Activated T-cell treated with anti-CD3 and anti-CD28 coated beads, Interleukin-2, amount 50 U/mL, for 72 hours (primary cell): ENCODE measurements at places on chromosomes 1 and 21.

DNA sequence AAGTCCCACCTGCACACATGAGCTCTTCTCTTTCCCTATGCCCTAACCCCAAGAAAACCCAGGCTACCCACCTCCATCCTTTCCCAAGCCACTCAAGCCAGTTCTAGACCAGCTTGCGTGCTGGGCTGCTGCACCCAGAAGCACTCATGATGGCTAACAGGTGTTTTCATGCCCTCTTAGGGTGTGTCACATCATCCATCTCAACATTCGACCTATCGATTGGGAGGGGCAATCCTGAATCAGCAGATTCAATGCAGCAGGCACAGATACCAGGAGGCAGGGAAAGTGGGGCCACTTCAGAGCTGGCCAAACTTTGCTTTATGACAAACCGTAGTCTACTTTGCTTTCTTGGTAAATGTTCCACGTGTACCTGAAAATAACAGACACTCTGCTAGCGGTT lies 6.6 kb upstream of the PRMT2 start:
- DNase-seq: no peak

GRCh38 chr1:81314513-81315233 lies 486.1 kb upstream of the ADGRL2 start:
- no peak for DNase-seq

GRCh38 chr1:59686170-59686569 lies 128.6 kb upstream of the HOOK1 start:
- DNase-seq: no peak

GRCh38 chr1:77557053-77557452 lies 125.4 kb downstream of the ZZZ3 start:
- DNase-seq: no peak

DNA sequence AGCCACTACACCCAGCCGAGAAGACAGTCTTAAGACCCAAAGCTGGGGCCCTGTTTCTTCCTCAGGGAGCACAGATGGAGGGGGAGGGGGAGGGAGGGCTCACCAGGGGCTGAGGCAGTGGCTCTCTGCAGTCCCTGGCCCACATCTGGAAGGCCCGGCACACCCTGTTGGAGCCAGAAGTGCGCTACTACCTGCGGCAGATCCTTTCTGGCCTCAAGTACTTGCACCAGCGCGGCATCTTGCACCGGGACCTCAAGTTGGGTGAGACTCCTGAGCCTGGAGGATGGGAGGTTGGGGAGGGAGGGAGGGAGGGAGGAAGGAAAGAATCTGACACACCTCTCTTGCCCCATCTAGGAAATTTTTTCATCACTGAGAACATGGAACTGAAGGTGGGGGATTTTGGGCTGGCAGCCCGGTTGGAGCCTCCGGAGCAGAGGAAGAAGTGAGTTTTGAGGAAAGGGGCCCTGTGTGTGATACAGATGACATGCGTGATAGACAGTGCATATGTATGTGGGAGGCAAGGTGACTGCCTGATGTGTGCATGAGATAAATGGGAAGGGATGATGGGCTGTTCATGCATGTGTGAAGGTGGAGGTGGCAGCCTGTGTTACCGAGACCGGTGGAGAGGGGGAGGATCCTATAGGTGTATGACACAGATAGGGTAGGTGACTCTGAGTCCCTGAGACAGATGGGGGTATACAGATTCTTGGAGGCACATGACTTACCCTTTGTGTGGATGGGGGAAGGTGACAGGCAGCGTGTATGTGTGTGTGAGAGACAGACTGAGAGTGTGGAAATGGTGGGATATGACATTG lies 1.5 kb downstream of the PLK3 start:
- no peak for DNase-seq

- no peak for DNase-seq
Observed at GRCh38 chr1:246709835-246710234, 14.4 kb upstream of the SCCPDH start.

DNA sequence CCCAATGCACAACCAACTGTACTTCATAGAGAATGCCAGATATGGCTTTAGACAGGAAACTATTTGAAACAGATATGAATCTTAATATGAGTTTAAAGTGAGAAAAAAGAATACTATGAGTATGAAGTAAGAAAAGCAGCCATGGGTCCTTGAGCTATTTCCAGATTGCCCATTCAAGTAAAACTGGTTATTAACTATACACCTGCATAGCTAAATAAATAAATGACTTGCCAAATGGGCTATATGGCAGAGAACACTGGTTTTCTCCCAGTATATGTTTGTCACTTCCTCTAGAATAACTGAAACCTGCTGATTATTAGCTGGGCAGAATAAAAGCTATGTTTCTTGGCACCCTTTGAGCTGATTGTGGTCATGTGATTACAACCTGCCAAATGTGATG lies 17.0 kb upstream of the CD1C start:
- DNase-seq: no peak

DNA sequence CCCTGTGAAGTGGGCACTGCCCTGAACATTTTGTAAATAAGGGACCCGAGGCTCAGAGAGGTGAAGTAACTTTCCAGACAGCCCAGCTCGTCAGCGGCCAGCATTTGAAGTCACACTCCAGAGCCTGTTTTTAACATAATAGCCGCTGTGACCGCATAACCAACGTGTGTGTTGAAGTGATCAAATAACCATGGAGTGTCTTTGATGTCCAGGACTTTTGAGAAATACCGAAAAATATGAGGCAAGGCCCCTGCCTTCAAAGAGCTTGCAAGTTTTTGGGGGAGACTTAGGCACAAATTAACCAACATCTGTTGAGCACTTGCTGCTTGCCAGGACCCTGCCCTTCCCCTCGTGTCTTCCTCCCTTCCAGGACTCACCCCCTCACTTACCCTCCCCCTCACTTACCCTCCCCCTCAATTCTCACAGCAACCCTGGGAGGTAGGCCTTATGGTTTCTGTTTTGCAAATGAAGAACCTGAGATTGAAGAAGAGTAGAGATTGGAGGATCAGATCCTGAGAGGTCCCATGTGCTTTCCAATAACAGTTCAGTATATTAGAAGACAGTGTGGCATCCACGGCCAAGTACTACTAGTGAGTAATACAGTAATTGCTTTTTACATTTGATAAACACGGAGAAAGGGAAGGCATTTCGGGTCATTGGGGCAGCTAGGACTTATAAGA lies 1.3 kb upstream of the SLC16A1 start:
- DNase-seq: peak; percentile 55

DNA sequence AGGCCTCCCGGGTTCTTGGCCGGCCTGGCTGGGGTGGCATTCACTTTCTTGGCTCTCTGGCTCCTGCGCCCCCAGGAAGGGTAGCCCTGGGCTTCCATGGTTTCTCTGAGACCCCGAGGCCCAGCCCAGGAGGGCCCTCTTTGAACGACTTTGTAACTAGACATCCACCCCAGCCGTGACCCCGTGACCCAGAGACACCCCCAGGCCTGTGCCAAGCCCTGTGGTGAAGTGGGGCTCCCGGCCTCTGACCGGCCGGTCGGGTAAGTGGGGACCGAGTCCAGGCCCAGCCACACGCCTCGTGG lies 64.0 kb downstream of the COL18A1 start:
- DNase-seq: no peak

GRCh38 chr1:209988706-209989105 lies 50.7 kb downstream of the SYT14 start:
- no peak for DNase-seq

DNA sequence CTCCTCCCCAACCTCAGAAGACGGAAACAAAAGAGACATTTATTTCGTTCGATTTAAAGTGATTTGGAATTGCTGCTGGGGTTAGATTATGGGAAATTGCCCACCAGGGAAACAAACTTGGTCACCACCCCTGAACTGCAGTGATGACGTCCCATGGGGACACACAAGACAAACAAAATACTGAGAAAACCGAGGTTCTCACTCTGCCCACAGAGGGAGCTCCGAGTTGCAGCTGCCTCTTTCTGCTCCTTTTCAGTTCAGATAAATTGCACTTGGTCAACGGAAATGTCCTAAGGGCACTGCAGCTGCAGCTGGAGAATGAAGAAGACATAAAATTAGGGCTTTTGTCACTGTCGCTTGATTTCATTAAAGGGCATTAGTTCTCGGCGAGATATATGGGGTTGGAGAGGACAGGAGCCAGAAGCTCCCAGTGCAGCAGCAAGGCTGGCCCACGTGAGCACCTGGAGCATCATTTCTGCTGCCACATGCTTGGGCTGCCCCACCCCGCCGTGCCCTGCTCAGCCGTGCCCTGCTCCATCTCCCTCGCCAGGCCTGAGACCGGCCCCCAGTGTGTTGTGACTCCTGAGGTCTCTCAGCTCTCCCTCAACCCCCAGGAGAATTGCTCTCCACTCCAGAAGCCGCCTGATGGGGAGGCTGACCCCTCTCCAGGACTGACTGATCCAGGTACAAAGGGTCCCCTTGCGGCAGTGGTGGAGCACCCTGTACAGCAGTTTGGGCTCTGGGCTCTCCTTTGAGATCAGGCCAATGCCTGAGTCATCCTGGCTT lies 231.7 kb upstream of the AJAP1 start:
- no peak for DNase-seq

GRCh38 chr1:152108882-152109222 lies 6.4 kb downstream of the TCHH start:
- DNase-seq: no peak

- no peak for DNase-seq
Observed at GRCh38 chr1:115135681-115136080, 46.4 kb upstream of the TSPAN2 start.

GRCh38 chr1:151581921-151582320 lies 29.9 kb upstream of the SNX27 start:
- DNase-seq: no peak

DNA sequence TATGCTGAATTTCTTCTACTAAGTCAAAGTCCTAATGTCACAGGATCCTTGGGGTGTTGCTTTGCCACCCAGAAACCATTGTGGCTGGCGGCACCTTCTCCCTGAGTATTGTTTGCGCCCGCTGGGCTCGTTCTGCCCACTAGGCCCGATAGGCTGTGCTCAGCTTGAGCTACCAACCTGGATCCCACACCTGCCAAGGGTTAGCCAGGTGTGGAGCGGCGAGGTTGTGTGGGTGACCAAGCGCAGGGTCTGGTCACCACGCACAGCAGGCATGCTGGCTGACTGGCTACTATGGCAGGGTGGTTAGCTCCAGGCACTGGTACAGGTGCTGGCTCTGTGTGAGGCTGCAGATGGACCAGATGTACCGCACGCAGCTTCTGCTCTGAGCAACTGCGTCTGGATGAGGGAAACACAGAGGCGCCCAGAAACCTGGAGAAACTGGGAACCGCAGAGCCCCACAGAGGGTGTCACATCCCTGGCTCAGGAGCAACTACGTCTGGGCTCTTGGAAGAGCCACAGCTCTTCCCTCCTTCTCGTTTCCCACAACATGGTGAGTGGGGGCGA lies 50.3 kb upstream of the SCYL3 start:
- DNase-seq: no peak

DNA sequence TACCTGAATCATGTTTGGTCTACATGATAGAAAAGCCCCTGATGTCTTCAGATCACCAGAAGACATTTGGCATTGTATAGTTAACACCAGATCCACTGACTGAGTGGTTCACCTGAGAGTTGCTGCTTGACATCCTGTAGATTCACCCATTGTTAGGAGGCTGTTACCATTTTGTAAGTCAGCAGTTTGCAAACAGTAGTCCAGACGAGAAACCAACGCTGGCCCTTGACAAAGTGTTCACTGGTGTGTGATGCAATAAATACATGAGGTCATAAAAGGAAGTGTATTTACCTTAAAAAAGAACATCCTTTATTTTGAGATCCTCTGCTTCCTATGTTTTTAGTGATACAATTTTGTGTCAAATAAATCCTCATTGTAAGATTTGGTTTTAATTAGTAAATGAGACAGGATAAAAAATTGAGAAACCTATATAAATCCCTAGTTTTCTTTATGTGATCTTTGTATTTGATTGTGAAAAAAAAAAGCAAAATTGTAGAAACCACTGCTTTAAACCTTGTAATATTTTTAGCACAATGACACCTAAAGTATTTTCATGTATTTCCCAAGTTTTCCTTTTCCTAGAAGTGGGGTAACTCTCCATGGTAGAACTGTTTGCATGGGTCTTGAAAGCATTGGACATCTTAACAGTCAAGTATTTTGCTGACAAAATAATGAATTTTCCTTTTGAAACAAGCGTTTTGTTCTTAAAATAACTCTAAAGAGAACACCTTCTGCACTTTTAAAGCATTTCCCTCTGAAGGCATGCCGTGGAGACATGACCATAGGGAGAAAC lies 204.3 kb downstream of the FGGY start:
- DNase-seq: no peak

DNA sequence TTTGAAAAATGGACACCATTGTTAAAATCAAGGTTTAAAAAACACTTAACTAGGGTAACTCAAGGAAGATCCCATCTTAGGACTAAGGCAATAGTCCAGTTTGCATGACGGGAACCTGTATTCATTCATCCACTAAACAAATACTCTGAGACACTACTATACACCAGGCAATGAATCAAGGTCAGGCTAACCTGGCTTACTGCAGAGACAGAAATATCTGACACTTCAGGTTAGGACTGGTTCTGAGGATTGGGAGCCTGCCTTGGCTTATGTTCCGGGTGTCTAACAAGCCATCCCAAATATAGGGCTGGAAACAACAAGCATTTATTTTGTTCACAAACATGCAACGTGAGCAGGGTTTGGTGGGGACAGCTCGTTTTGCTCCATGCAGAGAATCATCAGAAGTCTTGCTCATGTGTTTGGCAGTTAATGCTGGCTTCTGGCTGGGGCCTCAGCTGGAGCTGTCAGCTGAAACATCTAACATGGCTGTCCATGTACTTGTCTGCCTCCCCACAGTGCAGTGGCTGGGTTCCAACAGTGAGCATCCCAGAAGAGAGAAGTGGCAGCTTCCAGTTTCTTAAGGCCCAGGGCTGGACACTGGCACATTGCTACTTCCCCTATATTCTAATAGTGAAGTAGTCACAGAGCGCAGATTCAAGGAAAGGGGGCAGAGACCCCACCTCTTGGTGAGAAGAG lies 37.0 kb upstream of the CAMK1G start:
- no peak for DNase-seq

- DNase-seq: no peak
Observed at GRCh38 chr21:31418377-31419001, 74.4 kb upstream of the TIAM1 start.

GRCh38 chr1:201505503-201505890 lies 1.4 kb downstream of the CSRP1 start:
- no peak for DNase-seq

GRCh38 chr1:114314098-114314497 lies 160.4 kb upstream of the SYT6 start:
- DNase-seq: no peak

DNA sequence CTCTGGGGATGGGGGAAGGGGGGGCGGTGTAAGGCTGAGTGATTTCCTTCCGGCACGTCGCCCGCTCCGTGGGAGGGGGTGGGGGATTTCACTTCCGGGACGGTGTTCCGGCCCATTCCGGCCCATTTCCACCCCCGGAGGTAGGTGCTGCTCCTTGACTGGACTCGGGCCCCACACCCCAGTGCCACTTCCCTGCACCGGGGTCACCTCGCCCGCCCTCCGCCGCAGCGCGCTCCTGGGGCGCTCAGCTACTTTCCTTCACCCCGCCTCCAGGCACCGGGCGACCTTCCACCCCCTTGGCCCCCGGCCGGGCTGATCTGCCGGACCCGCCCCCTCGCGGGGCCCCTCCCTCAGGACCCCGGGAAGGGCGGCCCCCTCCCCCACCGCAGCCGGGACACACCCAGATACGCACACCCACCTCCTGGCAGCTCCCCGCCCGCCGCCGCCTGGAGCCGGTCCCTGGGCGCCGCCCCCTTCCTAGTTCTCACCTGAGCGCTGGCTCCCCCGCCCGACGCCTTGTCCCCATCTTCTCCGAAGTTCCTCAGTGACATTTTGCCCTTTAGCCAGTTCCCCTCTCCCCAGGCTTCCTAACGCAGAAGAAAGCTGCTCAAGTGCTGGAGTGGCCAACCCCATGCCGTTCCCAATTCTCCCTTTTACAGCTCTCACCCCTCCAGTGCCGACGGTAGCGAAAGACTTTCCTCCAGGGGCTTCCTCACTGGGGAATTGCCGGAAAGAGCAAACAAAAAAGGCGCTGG lies at the start of gene ZBTB37:
TSS of gene ZBTB37 (plus strand) at position 115 of the 755 bp plus-strand sequence. CDS start 1,846 bp downstream, outside the sequence.
- peak; percentile 95 for DNase-seq
